ENCODE measurements at places on chromosomes 16 and 17.

- DNase-seq: no peak
These were observed 487 bp downstream of the SRL start for GRCh38 chr16:4241258-4241927.

DNA sequence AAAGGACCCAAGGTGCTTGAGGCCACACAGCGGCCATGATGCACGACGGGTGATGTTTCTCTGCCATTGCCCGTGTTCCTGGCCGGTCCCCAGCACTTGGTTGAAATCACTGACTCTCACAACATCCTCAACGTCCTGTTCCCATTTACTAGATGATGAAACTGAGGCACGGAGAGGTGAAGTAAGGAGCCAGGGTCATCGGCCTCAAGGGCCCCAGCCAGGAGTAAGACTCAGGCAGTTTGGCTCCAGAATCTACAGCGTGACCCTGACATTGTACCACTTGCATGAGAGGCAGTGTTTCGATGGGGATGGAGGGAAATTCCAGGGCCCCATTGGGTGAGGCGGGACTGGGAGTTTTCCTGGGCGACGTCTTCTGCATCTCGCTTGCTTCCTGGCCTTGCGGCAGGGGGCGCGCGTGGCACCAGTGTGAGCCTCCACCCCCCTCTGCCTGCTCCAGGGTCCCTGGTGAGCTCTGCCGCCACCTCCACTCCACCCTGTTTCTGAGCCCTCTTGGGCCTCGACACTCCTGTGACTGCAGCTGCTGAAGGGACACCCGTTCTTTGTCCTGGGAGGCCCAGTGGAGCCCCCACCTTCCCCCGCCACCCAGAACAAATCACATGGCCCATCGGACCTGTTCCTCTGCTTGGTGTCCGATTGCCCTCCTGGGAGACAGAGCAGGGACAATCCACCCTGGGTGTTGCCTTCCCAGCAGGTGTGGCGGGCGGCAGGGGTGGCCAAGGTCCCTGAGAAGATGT, 133.0 kb upstream of the GSE1 start:
- DNase-seq: no peak

DNA sequence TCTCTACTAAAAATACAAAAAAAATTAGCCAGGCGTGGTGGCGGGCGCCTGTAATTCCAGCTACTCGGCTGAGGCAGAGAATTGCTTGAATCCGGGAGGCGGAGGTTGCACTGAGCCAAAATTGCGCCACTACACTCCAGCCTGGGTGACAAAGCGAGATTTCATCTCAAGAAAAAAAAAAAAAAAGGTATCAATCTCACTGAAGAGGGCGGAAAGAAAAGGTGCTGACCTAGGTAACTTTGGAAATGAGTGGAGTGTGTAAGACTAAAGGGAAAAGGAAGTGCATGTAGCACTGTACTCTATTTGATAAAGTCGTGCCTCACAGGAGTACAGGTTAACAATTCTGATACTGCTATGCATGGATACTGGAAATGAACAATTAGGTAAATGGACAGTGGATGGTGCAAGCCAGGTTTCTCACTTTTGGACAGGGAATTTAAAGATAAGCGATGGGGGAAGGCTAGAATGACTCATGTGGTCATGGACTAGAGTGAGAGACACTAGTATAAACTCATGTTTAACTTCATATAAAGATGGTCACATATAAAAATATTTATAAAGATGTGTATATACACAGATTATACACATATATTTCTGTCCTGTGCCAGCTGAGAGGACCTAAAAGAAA, 142.9 kb downstream of the CDK5R1 start:
- DNase-seq: no peak

GRCh38 chr17:8101721-8102120, 14.2 kb upstream of the ALOX12B start:
- no peak for DNase-seq

DNA sequence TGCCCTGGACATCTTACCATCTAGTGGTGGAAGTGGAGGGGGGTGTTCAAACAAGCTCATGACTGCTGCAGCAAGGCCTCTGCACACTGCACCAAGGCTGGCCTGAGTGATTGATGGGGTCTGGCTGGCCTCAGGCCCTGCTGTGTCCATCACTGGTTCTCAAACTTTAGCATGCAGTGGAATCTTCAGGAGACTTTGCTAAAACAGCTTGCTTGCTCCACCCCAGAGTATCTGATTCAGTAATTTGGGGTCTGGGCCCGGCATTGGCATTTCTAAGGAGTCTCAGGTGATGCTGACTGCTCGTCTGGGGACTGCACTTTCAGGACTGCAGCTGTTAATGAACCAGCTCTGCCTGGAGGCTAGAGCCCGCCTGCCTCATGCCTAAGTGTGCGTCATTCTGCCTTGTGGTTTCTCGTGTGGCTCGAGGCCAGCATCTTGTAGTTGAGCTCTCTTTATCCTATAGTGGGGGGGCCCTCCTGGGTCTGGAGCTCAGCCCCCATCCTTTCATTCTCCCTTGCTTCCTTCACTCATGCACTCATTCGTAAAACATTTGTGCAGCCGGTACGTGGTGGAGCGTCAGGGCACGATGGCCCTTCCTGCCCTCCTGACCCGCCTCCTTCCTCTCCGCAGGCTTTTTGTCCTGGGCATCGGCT, 4.1 kb downstream of the MGAT5B start:
- DNase-seq: no peak

DNA sequence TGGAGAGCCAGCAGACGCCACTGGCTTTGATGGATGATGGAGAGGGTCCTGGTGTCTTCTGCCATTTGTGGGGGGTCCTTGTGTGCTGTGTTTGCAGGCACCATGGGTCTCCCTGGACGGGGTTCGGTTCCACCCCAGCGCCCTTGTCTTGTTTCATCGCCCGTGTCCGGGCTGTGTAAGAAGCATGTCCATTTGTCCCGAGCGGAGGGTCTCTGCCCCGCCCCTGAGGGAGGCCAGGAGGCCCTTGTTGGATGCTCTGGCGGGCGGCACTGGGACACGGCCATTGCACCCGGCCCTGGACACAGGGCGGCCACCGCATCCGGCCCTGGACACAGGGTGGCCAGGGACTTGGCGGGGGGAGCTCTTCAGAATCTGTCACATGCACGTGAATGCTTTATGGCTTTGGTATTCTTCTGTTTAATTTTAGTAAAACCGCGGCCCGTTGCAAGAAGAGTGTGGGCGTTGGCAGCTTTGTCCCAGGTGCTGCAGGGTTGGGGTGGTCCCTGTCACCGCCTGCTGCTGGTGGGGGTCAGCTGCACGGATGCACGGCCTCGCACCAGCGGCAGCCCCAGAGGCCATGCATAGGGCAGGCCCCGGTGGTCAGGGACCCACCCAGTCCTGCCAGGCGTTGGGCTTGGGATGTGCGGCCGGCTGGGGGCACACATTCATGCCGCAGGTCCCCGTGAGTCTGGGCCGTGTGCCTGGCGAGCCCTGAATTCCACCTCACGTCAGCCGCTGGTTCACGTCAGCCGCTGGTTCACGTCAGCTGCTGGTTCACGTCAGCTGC, 21.0 kb upstream of the ZNF750 start:
- no peak for DNase-seq

- DNase-seq: no peak
These were observed 661 bp downstream of the LRRC3C start for GRCh38 chr17:39927929-39928857.

DNA sequence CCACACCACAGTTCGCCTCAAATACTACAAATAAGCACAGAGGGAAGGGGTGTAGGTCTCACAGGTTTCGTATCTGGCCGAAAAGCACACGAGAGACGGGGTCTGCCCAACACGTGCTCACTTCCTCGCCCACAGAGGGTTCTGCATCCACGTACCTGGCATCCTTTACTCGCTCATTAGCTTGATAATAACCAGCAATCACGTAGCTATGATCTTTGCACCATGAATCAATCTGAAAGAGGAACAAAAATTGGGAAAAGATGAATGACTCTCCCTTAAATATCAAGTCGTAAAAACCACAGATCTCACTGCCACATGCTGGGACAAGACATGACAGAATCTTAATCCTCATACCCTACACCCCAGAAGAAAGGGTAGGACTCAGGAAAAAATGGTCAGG, 10.5 kb downstream of the EMC8 start:
- no peak for DNase-seq

DNA sequence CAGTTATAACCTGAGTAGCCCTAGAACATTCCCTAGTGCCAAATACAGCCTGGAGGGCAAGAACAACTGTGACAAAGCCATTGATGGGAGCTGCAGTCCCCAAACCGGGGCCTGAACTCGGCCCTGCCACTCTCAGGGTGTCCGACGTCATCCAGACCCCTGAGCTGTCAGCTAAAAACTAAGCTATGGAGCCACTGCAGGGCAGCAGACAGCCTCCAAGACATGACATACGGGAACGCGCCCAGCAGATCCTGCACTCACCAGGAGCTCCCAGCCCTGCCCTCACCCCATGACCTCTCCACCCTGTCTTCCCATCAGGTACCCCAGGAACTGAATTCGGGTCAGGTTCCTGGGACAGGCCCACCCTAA, 28.4 kb downstream of the KDM8 start:
- DNase-seq: no peak

- no peak for DNase-seq
These were observed 47.3 kb downstream of the GDE1 start for GRCh38 chr16:19474617-19475016.

DNA sequence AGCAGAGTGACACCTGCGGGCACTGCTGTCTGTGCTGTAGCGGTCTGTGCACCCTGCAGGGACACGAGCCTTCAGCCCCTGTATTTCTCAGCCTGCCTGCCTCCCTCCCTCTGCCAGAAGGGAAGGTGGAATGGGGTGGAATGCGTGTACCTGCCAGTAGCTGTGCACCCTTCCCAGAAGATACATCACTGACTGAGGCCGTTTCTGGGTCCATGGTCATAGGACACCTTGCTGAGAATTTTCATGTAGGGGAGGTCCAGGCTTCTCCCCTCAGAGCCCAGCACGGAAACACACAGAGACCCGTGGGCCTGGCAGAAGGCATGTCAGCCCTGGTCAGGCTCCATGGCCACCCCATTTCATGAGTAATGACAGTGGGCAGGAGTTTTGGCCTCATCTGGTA, 16.5 kb downstream of the DBNDD1 start:
- DNase-seq: no peak

- DNase-seq: peak; percentile 61
These were observed at the start of the genes ACADVL and DLG4 for GRCh38 chr17:7219812-7220592. ACADVL (plus strand) TSS chr17:7219938; CDS start chr17:7219985, 47 bp downstream. DLG4 (minus strand) TSS chr17:7219836.

GRCh38 chr17:48760411-48760810, 31.9 kb upstream of the HOXB13 start:
- DNase-seq: no peak

DNA sequence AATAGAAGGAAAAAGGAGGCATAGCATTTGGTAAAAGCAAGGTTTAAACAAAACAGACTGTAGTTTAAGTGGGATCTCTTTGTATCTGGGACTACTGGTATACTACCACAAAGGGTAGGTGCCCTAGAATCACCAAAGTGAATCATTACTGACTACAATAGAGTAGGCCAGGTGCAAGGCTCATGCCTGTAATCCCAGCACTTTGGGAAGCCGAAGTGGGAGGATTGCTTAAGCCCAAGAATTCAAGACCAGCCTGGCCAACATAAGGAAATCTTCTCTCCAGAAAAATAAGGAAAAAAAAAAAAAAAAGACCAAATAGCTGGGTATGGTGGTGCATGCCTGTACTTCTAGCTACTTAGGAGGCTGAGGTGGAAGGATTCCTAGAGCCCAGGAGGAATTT, 60.8 kb upstream of the CORO6 start:
- no peak for DNase-seq

DNA sequence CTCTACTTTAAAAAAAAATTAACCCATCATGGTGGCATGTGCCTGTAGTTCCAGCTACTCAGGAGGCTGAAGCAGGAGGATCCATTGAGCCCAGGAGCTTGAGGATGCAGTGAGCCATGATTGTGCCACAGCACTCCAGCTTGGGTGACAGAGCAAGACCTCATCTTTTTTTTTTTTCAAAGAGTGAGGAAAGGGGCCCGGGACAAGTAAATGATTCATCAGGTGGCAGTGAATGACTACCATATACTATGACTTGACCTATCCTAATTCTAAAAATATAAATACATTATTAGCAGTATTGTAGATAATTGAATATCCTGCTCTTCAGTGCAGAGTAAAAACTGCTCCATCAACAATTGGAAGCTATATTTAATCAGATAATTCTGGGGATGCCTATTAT, 55.3 kb downstream of the CLUH start:
- no peak for DNase-seq

GRCh38 chr17:60141111-60142018, 8.4 kb upstream of the CA4 start:
- no peak for DNase-seq

GRCh38 chr17:80220054-80220735, at the start of the genes SGSH and SLC26A11:
SGSH (minus strand) TSS chr17:80220333; CDS start chr17:80220313, 20 bp downstream.
SLC26A11 (plus strand) TSS chr17:80220427; CDS start chr17:80221561, 1,134 bp downstream.
- peak; percentile 42 for DNase-seq

- no peak for DNase-seq
These were observed 57.5 kb downstream of the MARCHF10 start for GRCh38 chr17:62750631-62751051.

DNA sequence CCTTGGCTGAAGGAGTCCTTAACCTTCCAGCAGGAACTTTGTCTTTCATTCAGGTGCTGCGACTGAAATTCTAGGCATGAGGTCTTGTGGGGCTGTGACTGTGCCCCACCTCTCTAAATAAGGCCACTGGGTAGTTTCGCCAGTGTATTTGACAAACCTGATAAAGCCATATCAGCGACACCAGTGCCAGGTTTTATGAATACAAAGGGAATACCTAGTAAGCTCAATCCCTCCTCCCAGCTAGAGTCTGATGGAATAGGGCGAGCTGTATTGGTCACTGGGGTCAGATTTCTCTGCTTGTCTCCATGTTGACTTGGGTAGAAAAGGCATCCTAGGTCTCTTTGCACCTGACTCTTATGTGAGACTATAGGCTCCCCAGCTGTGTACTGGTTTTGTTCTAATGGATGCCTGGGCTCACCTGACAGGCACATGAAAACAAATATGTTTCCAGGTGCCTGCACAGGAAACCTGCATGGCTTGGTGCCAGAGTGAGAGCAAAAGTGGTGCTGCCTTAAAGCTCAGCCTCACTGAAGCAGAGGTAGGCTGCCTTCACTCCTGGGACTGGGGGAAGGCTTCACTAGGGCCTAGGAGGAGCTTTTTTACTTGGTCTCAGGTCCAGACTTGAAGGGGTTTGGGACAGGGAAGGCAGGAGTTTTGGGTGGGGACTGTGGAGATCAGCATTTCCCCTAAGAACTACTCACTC, 8.3 kb downstream of the SLC7A6 start:
- peak; percentile 46 for DNase-seq

- no peak for DNase-seq
These were observed 165.4 kb downstream of the PITPNC1 start for GRCh38 chr17:67542219-67543114.

DNA sequence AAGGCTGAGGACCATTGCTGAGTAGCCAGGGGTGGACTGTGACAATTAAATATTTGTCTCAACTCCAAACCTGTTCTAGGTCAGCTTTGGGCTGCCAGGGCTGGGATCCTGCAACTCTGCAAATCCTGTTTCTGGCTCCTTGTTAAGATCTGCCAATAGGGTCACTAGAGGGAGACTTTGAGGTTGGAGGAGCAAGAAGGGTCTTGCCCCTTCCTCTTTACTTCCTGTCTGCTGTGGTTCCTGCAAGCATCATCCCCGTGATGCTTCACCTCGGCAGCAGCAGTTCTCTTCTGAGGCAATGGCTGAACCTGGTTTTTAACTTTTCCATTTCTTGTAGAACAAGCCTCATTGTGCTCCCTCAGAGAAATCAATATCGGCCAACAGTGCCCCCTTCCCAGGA, 124.6 kb downstream of the IRX5 start:
- no peak for DNase-seq

GRCh38 chr16:31135535-31136286, at the start of gene PRSS8:
PRSS8 (minus strand) TSS chr16:31135727; CDS start chr16:31135498, 229 bp downstream.
- no peak for DNase-seq

Data from stimulated activated CD8-positive, alpha-beta memory T cell treated with anti-CD3 and anti-CD28 coated beads, Interleukin-4, amount 100 ng/mL, for 1 hour (primary cell).